ENCODE measurements at places on chromosomes 6 and 20.

GRCh38 chr20:44748005-44748370 lies 2.3 kb downstream of the KCNK15 start:
- no peak for DNase-seq

- no peak for DNase-seq
Observed at GRCh38 chr20:4454111-4454510, 267.6 kb upstream of the PRND start.

GRCh38 chr20:62303062-62303339 lies 204 bp downstream of the ADRM1 start:
- no peak for DNase-seq

- no peak for DNase-seq
Observed at GRCh38 chr6:4496284-4496683, 279.9 kb upstream of the CDYL start.

DNA sequence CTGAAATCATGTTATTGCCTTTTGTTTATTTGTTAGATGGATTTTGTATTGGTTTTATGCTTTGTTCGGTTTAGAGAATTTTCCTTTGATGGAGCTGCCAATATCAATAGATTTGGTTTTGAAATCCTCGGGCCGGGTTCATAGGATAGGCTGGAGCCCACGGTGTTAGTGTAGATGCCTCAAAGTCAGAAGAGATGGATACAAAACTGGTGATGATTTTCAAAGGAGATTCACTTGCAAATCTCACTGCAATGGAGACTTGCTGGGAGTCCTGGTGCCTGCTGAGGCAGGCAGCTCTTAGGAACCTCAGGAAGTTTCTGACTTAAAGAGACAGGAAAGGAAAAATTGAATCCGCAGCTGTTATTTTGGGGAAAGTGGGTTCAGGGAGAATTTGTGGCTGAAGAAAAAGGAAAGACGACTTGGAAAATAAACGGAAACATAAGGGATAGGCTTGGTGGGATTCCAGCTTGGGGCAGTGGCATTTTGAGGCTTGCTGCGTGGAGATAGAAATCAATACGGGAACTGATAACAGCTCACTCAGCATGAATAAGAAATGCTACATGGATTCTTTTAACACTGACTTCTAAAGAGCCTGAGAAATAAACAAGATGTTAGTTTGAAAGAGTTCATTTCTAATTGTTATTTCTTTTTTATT lies 241.6 kb downstream of the PHACTR1 start:
- no peak for DNase-seq

- no peak for DNase-seq
Observed at GRCh38 chr6:219641-220198, 72.6 kb upstream of the DUSP22 start.

DNA sequence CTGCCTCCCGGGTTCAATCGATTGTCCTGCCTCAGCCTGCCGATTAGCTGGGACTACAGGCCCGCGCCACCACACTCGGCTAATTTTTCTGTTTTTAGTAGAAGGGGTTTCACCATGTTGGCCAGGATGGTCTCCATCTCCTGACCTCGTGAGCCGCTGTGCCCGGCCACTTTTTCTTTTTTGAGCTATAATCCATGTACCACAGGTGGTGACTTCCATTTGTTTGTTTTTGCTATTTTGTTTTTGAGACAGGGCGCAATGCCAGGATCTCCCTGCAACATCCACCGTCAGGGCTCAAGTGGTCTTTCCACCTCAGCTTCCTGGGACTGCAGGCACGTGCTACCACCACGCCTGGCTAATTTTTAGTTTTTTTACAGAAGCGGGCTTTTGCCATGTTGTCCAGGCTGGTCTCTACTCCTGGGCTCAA lies 8.5 kb downstream of the HSPA1B start:
- DNase-seq = no peak

DNA sequence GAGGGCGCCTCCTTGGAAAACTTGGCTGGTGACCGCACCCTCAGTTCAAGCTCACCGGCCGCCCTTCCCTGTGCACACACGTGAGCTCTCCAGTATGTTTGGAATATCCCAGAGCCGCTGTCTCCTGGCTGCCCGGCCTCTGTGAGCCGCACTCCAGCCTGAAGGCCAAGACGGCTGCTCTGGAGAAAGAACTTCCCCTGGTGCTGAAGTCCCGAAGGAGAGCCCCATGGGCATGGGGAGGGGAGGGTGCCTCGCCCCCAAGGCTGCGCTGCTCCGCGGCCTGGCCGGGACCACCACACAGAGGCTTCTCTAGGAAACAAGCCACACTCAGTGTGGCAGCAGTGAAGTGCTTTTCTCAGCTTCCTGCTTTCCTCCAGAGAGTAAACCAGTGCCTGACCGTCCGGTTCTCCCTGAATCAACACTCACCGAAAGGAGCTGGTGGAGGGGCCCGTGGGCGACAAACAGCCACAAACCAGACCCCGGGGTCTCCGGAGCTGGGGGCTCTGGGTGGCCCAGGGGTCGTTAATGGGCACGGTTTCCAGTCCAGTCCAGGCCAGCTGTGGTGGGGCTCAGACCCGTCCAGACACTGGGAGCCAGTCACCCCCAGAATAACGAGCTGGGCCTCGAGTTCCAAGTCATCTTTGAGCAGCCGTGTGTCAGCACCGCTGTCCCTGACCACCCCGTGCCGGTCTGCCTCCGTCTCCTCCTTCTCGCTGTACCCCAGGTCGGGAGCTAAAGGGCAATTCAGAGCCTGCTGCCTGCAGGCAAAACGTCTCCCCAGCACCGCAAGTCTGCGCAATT lies 87.4 kb upstream of the BHLHE23 start:
- DNase-seq = no peak

- no peak for DNase-seq
Observed at GRCh38 chr20:1300083-1300840, 28.7 kb downstream of the SDCBP2 start.
